ENCODE measurements at places on chromosomes 4 and X. TPM values are rescaled to one million over a fixed set of nuclear protein-coding genes. Genes with fewer than 3 reads are reported as not detected.

The CXCL13 gene
- total RNA-seq = not detected

The OTUD4 gene
- 48.0 TPM for total RNA-seq

The GPR50 gene
- total RNA-seq = not detected

The FRMPD4 gene
- 14.0 TPM for total RNA-seq

The PRKG2 gene
- 0.72 TPM for total RNA-seq

The ANKRD37 gene
- total RNA-seq = 3.7 TPM

The YTHDC1 gene
- 38.9 TPM for total RNA-seq

The PCYT1B gene
- under 0.01 TPM for total RNA-seq

The CENPVL3 gene
- not detected for total RNA-seq

The UCP1 gene
- not detected for total RNA-seq

The TCEANC gene
- total RNA-seq = 1.7 TPM

The PFKFB1 gene
- not detected for total RNA-seq

The CSAG2 gene
- not detected for total RNA-seq

The TCEAL1 gene
- total RNA-seq = 16.8 TPM

The KIF4A gene
- 24.6 TPM for total RNA-seq

The ANK2 gene
- 13.3 TPM for total RNA-seq

The CHRDL1 gene
- not detected for total RNA-seq

The KIAA1210 gene
- total RNA-seq = not detected

The TBC1D8B gene
- 10.6 TPM for total RNA-seq

The GLUD2 gene
- total RNA-seq = 1.7 TPM

The RTL9 gene
- 0.57 TPM for total RNA-seq

The HPGDS gene
- total RNA-seq = under 0.01 TPM

The CFAP47 gene
- not detected for total RNA-seq

The EGFL6 gene
- 7.7 TPM for total RNA-seq

The WWC2 gene
- total RNA-seq = 45.1 TPM

The VCX gene
- total RNA-seq = not detected

The PROM1 gene
- 0.14 TPM for total RNA-seq

The USO1 gene
- 123 TPM for total RNA-seq

The RP2 gene
- total RNA-seq = 16.2 TPM

The SOX3 gene
- not detected for total RNA-seq

The RIPPLY1 gene
- total RNA-seq = not detected

The ENPP6 gene
- not detected for total RNA-seq

All from placental pericyte (primary cell).